T-helper 1 cell treated with Interleukin-12 subunit alpha and Interleukin-12 subunit beta and Interleukin-4 antibody, amounts not matched to agents 30 ng/mL and 1 ng/mL, for 36 hours (primary cell): ENCODE measurements at places on chromosomes 7 and 10. TPM values are rescaled to one million over a fixed set of nuclear protein-coding genes. Genes with fewer than 3 reads are reported as not detected.

Gene PRKG1
- not detected in 2 replicates for total RNA-seq

Gene OR2A5
- total RNA-seq, result not detected in 2 replicates

Gene IRF5
- 9.8 and 11.3 TPM in 2 replicates for total RNA-seq

Gene INHBA
- 0.32 and 0.54 TPM in 2 replicates for total RNA-seq

Gene NXPH1
- total RNA-seq, result not detected in 2 replicates
